Nasal cavity respiratory epithelium epithelial cell of viscerocranial mucosa (primary cell): ENCODE measurements at places on chromosomes 16 and 17. TPM values are rescaled to one million over a fixed set of nuclear protein-coding genes. Genes with fewer than 3 reads are reported as not detected.

The CDH1 gene
- 438 and 526 TPM in 2 replicates for total RNA-seq

The PDILT gene
- not detected in 2 replicates for total RNA-seq

The CACNG4 gene
- total RNA-seq: under 0.01 and 0.07 TPM in 2 replicates

The CARD14 gene
- total RNA-seq: 1.0 and 10.9 TPM in 2 replicates

The ADAD2 gene
- not detected in 2 replicates for total RNA-seq

The PIP4K2B gene
- total RNA-seq: 15.0 and 53.5 TPM in 2 replicates

The ACSF3 gene
- total RNA-seq: 22.3 and 24.9 TPM in 2 replicates

The CNTNAP4 gene
- total RNA-seq: under 0.01 TPM in 1 of 2 replicates, not detected in the other

The EZH1 gene
- 13.0 and 17.4 TPM in 2 replicates for total RNA-seq

The IFI35 gene
- 1.4 and 3.4 TPM in 2 replicates for total RNA-seq

The C17orf67 gene
- total RNA-seq: 0.64 and 1.0 TPM in 2 replicates

The TP53TG3 gene
- total RNA-seq: not detected in 2 replicates

The RAPGEFL1 gene
- 13.7 and 26.3 TPM in 2 replicates for total RNA-seq

The CCL5 gene
- total RNA-seq: 0.07 and 0.34 TPM in 2 replicates

The PRSS8 gene
- 31.1 and 54.2 TPM in 2 replicates for total RNA-seq

The CIITA gene
- total RNA-seq: under 0.01 and 0.64 TPM in 2 replicates

The IRX3 gene
- total RNA-seq: 2.1 and 4.1 TPM in 2 replicates

The SALL1 gene
- under 0.01 TPM in 1 of 2 replicates, not detected in the other for total RNA-seq

The KRTAP4-1 gene
- total RNA-seq: not detected in 2 replicates

The HS3ST3A1 gene
- 0.07 and 0.34 TPM in 2 replicates for total RNA-seq

The ADORA2B gene
- 36.6 and 38.2 TPM in 2 replicates for total RNA-seq

The FBXL20 gene
- 10.9 and 15.2 TPM in 2 replicates for total RNA-seq

The CSH1 gene
- total RNA-seq: not detected in 2 replicates

The KAT2A gene
- total RNA-seq: 7.9 and 23.3 TPM in 2 replicates

The ACACA gene
- 79.3 and 130 TPM in 2 replicates for total RNA-seq

The TNFRSF17 gene
- not detected in 2 replicates for total RNA-seq

The CTRB2 gene
- not detected in 2 replicates for total RNA-seq

The FOXL1 gene
- 0.64 and 0.68 TPM in 2 replicates for total RNA-seq

The TNS4 gene
- total RNA-seq: 24.3 and 91.8 TPM in 2 replicates
